CD8-positive, alpha-beta T cell (primary cell): ENCODE measurements at places on chromosomes 12 and 14.
A peak's percentile ranks its signal among the peaks of the same experiment; 100 is the strongest.

GRCh38 chr12:27424631-27425230 is 21.8 kb upstream of the SMCO2 start:
- DNase-seq, result no peak

DNA sequence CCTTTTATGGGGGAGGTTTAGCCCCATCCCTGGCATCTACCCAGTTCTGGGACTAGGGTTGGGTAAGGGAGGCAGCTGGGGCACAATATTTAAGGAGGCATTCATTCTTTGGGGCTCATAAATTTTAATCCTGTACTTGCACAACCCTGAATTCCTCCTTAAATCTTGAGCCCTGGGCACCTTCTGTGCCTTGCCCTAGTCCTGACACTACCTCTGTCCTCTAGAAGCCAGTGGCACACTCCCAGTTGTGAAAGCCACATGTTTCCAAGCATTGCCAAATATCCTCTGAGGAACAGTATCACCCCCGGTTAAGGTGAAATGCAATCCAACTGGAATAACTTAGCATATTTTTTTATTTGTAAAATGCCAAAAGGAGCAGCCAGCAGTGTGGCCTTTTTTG is 36.6 kb downstream of the SLC16A7 start:
- DNase-seq, result no peak

DNA sequence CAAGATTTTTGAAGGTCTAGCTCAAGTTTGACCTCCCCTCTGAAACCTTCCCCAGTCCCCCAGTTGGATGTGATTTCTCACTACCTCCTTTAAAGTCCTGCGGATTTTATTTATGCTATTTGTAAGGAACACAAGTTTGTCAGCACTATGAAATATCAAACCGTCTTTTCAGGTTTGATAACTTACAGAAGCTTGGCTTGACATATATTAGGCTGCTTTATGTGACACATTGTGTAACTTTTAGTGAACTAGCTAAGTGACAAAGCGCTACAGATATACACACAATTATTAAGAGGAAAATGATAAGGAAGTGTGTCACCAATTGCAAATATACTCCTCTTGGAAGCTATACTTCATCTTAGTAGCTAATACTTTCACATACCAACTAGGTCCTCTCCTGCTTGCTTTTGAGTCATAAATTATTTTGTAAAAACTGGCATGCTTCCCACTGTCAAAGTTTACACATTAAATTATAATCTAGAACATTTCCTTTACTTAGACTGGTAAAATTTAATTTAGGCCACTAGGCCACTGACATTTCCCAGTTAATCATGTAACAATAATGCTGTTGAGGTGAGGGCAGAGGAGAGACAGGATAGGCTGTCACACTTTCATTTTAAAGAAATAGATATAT is 149.5 kb downstream of the TMTC3 start:
- DNase-seq, result no peak

GRCh38 chr14:45728434-45729225 is 475.6 kb upstream of the MIS18BP1 start:
- no peak for DNase-seq

DNA sequence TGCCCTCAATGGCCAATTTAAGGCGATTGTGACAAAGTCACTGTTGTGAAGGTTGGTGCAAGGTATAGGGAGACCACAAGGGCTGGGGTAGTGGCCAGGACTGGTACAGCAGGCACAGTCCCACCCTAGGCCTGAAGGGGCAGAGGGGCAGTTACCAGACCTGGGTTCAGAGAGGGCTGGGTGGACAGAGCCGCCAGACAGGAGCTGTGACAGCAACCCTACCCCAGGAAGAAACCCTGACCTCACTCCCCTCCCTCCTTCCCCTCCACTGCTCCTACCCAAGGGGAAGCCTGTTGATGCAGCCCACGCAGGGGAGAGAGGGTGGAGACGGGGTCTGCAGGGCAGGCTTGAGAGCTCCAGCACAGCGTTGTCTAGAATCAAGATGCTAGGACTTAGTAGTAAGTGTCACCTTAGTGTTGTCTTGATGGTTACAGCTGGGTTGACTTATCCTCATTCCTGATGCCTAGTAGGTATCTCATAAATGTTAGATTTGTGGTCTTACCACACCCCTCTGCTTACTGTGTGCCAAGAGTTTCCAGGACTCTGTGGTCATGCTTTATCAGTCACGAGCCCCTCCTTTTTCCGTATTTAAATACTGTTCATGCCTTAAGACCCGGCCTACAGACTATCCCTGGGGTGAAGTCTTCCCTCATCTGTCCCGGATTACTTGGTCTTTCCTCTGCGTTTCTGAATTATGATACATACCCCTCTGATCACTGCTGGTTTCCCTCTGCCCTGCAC is 14.4 kb downstream of the EML1 start:
- DNase-seq, result no peak

DNA sequence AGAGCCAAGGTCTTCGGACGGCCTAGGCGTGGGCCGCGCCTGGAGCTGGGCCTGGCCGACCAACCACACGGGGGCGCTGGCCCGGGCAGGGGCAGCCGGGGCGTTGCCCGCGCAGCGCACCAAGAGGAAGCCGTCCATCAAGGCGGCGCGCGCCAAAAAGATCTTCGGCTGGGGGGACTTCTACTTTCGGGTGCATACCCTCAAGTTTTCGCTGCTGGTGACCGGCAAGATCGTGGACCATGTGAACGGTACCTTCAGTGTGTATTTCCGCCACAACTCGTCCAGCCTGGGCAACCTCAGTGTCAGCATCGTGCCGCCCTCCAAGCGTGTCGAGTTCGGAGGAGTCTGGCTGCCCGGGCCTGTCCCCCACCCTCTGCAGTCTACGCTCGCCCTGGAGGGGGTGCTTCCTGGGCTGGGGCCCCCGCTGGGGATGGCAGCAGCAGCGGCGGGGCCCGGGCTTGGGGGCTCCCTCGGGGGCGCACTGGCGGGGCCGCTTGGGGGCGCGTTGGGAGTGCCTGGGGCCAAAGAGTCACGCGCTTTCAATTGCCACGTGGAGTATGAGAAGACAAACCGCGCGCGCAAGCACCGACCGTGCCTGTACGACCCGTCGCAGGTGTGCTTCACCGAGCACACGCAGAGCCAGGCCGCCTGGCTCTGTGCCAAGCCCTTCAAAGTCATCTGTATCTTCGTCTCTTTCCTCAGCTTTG is 4.4 kb upstream of the SHMT2 start:
- DNase-seq, result peak; percentile 86

GRCh38 chr14:64943556-64943955 is 1.0 kb upstream of the GPX2 start:
- DNase-seq, result no peak

DNA sequence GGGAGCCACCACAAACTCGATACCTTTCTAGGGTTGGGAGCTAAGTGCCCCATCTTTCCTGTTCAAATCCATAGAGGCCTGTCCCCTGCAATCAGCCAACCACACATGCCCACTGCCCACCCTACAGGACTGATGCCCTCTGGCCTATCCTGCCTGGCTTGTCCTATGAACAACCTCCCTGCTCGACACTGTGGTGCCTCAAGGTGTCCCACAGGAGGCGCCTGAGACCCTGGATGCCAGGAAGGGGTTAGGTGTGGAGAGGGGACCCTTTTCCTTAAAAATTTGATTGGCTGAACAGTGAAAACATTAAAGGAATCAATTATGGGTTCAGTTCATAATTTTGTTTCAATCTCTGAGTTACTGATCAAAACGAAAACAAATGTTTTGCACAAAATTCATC is 97.3 kb upstream of the FZD10 start:
- DNase-seq, result no peak

- DNase-seq, result no peak
Measured at GRCh38 chr14:80678436-80678835, 263.1 kb downstream of the CEP128 start.

GRCh38 chr12:40168001-40168400 is 56.8 kb upstream of the LRRK2 start:
- DNase-seq, result no peak

DNA sequence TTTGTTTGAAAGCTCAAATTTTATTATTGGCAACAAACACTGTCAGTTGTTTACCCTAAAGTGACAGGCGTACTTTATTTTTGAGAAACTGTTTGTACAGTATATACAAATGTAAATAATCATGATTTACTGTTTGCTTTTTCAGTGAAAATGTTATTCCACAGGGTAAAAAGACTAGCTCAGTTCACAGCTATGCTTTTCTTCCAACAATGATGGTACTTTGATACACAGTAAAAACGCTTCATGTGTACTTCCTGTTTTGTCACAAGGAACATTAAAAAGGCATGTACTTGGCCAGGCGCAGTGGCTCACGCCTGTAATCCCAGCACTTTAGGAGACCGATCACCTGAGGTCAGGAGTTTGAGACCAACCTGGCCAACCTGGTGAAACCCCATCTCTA is 53.7 kb downstream of the MON2 start:
- no peak for DNase-seq

- no peak for DNase-seq
Measured at GRCh38 chr14:63909984-63910383, 57.2 kb downstream of the SYNE2 start.

GRCh38 chr14:102733326-102733725 is 43.9 kb upstream of the TRAF3 start:
- no peak for DNase-seq

DNA sequence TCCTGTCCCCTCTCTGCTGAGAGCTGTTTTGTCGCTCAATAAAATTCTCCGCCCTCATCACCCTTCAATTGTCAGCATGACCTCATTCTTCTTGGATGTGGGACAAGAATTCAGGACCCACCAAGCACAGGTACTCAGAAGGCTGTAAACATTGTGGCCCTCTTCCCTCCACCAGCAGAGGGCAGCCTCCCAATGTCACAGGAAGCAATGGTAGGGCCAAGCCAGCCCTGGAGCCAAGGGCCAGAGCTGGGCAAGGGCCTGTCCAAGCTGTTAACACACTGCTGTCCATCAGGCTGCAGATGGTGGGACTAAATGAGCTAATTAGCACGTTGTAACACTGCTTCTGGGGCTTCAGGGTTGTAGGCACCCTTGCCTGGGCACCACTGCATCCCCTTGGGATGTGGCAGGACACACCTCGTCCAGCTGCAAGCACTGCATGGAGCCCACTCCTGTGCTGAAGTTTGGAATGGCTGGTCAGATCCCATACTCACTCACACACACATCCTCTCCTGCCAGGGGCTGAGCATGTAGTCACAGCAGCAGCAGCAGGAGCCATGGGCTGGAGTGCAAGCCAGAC is 62.7 kb upstream of the HECTD1 start:
- no peak for DNase-seq

GRCh38 chr14:102479777-102480176 is 29.8 kb downstream of the ANKRD9 start:
- DNase-seq, result no peak

DNA sequence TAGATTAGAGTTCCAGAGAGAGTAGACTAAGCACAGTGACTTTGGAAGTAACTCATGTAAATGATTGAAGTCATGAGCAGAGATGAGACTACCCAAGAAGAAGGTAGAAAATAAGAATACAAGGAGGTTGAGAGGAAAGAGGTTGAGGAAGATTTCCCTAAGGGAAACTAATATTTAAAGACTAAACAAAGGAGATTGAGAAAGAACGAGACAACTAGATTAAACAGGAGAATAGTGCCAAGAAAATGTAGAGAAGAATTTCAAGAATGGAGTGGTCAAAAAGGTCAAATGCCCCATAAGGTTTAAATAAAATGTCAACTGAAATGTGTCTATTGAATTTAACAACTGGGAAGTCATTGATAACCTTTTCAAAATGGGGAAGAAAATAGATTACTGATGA is 59.0 kb downstream of the RPS29 start:
- no peak for DNase-seq

GRCh38 chr12:46558677-46559076 is 186.1 kb upstream of the SLC38A2 start:
- no peak for DNase-seq

DNA sequence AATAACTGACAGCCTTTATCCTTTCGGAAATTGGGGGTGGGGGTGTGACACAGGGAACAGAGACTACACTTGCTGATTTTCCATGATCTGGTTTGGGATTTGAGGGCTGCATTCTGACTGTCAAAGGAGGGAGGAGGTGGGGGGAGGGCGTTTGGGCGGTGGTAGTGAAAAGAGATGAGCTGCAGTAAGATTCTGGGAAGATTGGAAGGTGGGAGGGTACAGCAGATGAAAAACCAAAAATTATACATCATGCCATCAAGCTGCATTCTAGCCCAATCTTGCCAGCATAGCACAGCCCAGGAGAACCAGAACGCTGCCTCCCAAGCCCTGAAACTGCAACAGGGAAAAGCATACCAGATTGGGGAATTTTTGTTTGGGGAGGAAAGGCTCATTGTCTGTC is 2.4 kb downstream of the RND1 start:
- no peak for DNase-seq

DNA sequence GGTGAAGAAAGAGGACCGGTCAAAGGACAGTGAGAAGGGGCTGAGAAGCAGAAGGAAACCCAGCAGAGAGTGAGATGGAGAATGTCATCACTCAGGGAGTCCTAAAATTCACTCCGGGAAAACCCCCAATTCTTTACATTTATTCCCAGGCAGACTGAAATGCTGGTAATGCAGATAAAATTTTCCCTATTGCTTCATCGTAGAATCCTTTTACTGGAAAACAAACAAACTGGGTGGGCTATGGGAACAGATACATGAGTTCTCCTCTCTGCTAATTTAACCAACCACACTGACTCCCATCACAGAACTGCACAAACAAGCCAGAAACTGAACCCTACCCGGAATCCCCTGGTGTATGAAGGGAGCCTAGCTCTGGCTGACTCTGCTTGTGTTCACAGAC is 20.9 kb downstream of the HEBP1 start:
- DNase-seq, result no peak

DNA sequence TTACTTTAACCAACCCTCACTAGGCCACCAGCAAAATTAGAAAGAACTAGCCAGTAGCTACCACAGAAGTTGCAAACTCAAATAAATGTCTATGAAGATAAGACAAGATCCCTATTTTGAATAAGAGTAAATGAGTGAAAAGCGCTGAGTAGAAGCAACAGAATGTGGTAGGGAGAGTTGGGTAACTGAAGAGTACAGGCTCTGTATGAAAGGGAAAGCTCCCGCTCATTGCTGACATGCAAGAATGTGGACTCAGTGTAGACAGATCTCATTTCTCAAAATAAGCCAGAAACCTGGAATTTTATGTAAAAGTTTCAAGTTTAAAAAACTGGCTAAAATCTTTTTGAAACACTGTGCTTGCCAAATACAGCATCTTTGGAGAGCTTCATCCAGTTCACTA is 63.9 kb downstream of the NAV3 start:
- no peak for DNase-seq

GRCh38 chr12:52726451-52726850 is 23.1 kb upstream of the KRT77 start:
- no peak for DNase-seq

DNA sequence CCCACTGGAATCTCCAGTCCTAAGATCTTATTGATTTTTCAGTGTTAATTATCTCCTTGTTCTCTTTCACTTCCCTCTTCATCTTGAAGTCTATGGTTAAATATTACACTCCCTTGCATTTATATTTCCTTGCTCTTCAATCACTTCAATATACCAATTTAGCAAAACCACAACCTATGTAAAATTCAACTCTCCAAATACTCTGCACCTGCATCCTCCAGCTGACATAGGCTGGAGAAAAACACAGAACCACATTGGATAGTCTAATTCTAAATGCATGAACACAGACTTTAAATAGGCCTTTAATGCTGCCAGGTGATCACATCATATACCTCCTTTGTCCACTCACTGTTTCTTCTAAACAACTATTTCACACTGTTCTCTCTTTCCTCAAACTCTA is 253.8 kb upstream of the GARIN6 start:
- DNase-seq, result no peak

GRCh38 chr14:20434701-20435581 is 1.0 kb downstream of the KLHL33 start:
- DNase-seq, result no peak
